ENCODE measurements at places on chromosomes 3 and 15.

- no peak for DNase-seq
Observed at GRCh38 chr3:5198986-5199731, 11.7 kb downstream of the EDEM1 start.

DNA sequence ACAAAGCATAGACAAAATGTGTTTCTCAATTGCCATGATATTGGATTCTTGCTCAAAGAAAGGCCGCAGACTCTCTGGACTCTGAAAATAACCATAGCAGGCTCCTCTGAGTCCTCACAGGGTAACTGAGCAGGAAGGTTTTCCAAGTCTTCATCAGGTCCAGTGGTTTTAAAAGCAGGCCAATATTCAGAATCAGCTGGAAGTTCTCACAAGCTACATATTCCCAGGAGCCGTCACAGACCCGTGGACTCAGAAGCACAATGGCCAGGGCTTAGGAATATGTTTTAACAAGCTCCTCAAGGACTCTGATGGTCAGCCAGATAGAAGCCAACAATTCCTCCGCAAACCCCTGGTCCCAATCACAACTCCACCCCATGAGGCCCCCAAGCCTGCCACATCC, 256.1 kb upstream of the ADAMTS9 start:
- no peak for DNase-seq

- DNase-seq = no peak
Observed at GRCh38 chr15:31403606-31404005, 77.0 kb downstream of the KLF13 start.

DNA sequence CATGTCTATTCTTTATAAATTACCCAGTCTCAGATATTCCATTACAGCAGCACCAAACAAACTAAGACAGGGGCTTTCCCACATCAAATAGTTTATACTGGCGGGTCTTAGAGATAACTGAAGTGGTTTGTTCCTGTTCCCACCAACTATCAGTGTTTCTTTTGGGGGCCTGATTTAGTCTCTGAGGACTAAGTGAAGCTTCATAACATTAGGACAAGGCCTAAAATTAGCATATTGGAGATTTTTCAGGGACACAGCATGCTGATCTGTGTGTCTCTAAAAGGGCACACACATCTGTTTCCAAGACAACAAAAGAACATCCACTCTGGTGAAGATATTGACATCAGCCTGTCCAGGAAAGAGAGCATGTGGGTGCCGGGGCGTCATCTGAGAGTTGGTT, 72.6 kb upstream of the SEMA6D start:
- no peak for DNase-seq

- no peak for DNase-seq
Observed at GRCh38 chr3:138401834-138402233, 32.6 kb upstream of the ESYT3 start.

GRCh38 chr15:32642667-32643435, 1.3 kb downstream of the SCG5 start:
- DNase-seq = no peak

DNA sequence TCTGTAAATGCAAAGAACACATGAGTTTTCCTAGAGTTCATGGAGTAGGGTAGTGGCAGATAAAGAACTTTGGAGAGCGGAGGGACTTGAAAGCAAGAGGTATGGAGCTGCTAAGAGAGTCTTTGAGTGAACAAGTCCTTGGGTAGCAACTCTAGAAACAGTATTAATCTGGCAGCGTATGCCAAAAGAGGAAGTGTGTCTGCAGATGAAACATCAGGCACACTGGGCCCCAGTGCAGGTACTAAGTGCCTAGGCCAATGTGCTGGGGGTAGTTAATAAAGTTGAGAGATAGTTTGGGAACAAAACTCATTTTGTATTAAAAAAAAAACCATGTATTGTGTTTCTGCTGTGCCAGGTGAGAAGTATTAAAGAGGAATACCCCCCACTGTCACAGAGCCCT, 223.0 kb upstream of the STRIT1 start:
- DNase-seq = no peak

GRCh38 chr3:194687638-194688199, 2.0 kb downstream of the FAM43A start:
- peak; percentile 75 for DNase-seq

GRCh38 chr3:126394179-126394976, at the start of gene CFAP100:
TSS of gene CFAP100 (plus strand) at chr3:126394909. CDS start at chr3:126396001, 1,092 bp downstream.
- DNase-seq = no peak

GRCh38 chr3:117314441-117315150, 605.0 kb downstream of the TUSC7 start:
- no peak for DNase-seq

- no peak for DNase-seq
Observed at GRCh38 chr15:63210151-63211091, 21.0 kb downstream of the RAB8B start.

- DNase-seq = peak; percentile 35
Observed at GRCh38 chr3:161081633-161082032, 23.5 kb downstream of the B3GALNT1 start.

GRCh38 chr3:124007186-124007585, 15.3 kb upstream of the ROPN1 start:
- no peak for DNase-seq

- DNase-seq = no peak
Observed at GRCh38 chr15:60536951-60537350, 58.0 kb upstream of the ICE2 start.

DNA sequence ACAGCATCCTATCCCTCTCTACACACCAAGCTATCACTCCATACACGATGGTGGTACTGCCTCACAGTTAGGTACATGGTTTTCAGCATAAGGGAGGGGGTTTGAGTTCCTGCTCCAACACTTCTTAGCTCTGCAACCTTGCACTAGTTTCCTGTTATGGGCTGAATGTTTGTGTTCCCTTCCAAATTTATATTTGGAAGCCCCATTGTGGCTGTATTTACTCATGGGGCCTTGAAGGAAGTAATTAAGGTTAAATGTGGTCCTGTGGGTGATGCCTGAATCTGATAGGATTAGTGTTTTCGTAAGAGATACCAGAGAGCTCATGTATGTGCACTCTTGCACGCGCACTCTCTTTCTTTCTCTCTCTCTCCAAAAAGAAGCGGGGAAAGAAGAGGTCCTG, 259.4 kb downstream of the RORA start:
- DNase-seq = no peak

DNA sequence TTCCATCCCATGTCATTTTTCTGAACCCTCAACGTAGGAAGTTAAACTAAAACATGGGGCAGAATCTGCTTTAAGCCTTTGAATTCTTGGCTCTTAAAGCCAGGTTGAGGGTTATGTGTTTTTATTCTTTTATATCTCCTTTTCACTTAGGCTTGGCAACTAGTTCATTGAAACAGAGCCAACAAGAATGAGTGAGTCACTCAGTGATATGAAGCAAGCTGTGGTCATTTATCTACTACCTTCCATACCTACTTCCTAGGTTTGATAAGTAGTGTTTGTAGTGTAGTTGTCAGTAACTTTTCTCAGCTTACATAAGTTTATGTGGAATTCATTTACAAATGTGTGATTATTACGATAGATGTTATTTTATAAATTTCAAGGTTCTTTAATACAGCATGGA, 67.4 kb downstream of the SNRPN start:
- no peak for DNase-seq

DNA sequence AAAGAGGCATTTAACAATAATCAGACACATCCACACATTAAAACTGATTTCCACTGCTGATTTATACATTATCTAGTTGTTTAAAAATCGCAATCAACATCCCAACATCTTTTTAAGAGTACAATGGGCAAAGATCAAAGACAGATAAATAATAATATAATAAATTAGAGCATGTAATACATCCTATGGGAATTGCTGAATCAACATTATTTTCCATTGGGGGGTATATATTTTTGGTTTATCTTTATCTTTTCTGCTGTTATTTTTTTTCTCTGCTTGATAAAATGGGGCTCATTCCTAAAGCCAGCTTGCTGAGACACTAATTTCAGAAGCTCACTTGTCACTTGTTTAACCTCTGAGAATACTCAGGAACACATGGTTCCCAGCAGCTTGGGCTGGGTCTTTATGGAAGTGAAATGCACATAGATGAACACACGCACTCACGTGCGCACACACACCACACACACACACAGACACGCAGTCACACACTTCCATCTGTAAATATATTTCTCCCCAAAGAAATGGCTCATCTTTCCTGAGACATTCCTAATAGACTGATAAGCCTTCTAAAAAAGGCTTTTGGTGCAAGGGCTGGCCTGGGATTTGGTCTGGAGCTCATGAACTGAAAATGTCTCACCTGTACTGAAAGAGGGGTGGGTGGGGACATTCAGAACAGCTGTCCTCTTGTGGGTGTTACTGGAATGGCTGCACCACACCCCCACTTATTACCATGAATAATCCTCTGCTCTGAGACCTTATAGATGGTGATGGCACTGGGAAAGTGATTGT, 3.5 kb upstream of the PPIB start:
- no peak for DNase-seq

DNA sequence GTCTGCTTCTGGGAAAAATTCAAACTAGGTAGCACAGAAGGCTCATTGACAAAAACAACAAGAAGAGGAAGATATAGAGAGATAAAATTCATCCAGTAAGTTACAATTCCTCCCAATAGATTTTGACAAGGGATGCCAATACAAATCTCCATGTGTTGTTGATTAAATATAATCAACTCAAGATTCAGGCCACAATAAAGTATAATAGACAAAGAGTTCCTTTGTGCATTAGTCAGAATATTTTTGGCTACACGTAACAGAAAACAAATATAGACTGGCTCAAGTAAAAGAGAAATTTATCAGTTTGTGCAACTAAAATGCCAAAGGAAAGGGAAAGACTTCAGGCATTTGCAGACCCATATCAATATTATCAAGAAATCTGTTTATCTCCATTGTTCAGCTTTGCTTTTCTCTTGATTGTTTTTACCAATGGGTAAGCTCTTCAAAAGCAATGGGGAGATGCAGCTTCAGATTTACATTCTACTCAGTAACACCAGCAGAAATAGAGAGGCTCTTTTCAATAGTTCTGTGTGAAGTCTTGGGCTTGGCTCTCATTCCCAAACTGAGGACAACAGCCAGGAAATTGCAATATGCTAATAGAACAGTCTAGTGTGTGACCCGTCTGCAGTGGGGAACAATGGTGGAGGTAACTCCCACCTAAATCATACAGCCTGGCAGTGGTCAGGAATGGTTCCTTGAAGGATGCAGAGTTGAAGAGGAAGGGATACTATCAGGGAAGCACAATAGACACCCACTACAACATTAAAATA, 77.6 kb upstream of the PROK2 start:
- no peak for DNase-seq

- DNase-seq = no peak
Observed at GRCh38 chr3:141380987-141381386, 12.7 kb downstream of the ZBTB38 start.

- peak; percentile 51 for DNase-seq
Observed at GRCh38 chr3:114464548-114464947, 170.7 kb downstream of the TIGIT start.

DNA sequence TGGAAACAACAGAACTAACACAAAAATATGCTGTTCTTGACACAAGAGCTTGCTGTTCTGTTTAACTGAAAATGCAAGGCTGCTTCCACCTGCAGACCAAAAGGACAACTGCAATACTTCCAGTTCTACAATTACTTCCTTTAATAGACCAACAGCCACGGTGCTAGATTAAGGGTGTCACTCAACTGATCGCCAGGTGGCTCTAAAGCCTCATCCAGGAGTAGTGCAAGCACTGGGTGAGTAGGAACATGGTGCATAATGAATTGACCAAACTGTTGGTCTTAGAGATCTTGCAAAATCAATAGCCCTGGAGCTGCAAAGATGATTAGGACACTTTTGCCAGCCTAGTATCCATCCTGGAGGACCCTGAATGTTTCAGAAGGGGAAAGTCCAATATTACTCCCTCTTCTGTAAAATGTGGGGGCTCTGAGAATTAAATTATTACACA, 3.6 kb upstream of the CLDN16 start:
- DNase-seq = peak; percentile 24

GRCh38 chr3:133282236-133282635, 117.6 kb upstream of the BFSP2 start:
- no peak for DNase-seq

- no peak for DNase-seq
Observed at GRCh38 chr3:182521339-182521738, 272.0 kb upstream of the ATP11B start.

- no peak for DNase-seq
Observed at GRCh38 chr3:118973050-118973449, 61.6 kb downstream of the IGSF11 start.

- DNase-seq = peak; percentile 36
Observed at GRCh38 chr3:66038384-66038725, 363 bp downstream of the MAGI1 start.

DNA sequence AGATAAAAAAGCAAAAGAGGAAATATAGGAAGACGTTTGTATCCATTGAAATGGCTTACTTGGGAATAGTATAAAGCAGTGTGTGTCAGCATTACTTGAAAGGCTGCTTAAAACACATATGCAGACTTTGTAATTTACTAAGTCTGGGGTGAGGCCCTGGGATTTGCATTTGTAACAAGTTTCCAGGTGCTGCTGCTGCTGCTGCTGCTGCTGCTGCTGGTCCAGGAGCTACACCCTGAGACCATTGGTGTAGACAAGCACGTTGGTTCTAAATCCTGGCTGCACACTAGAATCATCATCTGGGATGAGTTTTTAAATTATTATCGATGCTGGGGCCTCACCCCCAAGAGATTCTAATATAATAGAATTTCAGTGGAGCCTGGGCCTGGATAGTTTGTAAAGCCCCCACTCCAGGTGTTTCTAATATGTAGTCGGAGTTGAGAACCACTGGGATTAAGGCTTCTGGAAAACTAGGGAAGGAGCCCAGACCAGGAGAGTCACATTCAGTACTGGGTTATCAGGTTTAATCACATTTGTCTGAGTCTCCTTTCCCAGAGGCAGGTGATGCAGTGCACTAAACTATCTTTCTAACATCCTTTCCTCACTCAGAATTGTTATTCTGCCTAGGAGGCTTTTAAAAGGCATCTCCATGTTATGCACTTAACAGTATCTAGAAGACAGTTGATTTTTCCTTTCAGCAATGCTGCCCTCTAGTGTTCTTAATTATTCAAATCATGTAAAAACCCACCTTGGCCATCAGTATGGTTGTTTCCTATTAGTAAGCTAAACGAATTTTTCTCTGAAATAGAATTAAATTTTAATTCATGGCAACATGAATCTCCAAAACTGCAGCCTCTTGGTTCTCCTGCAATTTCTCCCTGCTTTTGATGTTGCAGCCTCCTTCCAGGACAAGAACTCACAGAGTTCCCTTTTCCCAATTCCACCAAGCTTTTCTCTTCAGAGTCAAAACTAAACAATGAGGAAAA, 45.4 kb downstream of the SSR3 start:
- DNase-seq = peak; percentile 69

DNA sequence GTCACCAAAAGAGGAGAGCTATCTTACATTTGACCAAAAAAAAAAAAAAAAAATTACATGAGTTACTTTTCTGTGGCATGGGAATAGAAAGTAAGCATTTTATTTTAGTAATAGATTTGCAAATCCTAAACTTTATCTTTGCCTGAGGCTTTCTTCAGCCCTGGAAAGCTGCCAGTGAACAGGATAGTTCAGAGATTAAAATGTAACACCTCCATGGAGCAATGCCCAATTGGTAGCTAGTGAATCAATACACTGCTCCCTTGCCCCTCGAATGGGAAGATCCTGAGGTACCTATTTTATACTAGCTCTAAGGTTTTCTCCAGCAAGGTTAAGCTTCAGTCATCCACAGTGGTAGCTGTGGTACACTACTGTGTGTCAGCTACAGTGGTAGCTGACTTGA, 867.1 kb downstream of the NAALADL2 start:
- DNase-seq = no peak

- no peak for DNase-seq
Observed at GRCh38 chr15:86840996-86841395, 761.3 kb downstream of the AGBL1 start.

GRCh38 chr15:89836267-89837133, 21.8 kb upstream of the ANPEP start:
- no peak for DNase-seq

Measured in GM10248 (cell line).